ENCODE measurements at places on chromosomes 13 and 19.

DNA sequence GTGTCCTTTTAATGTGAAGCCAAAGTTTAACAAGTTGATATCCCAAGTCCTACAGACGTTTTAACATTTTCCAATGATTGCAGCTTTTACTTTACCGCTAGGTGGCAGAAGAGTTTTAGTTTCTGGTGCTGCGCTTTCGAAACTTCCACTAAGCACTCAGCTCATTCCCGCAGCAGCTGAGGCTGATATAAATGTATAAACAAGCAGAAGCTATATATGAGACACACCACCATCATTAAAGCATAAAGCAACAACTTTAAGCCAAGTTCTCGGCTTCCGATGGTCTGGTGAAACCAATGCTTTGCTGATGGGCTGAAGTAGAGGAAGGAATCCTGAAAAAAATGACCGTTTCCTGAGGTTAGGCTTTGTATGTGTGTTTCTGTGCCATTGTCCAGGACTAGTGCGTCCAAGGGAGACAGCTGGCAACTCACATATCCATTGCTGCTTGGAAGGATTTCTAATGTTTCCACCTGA is 753.9 kb downstream of the OLFM4 start:
- peak; percentile 62 for DNase-seq

GRCh38 chr19:42253245-42254088 is 1.5 kb downstream of the ERF start:
- DNase-seq: no peak

GRCh38 chr13:47251771-47252170 is 354.9 kb upstream of the HTR2A start:
- no peak for DNase-seq

DNA sequence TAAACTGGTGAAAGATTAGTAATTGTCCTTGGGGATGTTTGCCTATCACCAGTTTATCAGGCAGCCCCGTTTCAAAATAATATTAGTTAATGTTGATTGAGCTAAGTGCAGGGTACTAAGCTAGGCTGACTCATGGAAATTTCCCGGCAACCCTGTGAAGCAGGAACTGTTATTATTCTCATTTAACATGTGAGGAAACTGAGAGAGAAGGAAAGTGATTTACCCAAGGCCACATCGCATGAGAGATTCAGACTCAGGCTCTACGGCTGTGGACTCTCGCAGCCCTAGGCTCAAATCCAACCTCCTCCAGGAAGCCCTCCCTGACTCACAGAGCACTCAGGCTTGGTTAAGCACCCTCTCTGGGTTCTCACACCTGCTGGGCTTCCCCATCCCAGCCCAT is 19.7 kb downstream of the CLPTM1 start:
- no peak for DNase-seq

DNA sequence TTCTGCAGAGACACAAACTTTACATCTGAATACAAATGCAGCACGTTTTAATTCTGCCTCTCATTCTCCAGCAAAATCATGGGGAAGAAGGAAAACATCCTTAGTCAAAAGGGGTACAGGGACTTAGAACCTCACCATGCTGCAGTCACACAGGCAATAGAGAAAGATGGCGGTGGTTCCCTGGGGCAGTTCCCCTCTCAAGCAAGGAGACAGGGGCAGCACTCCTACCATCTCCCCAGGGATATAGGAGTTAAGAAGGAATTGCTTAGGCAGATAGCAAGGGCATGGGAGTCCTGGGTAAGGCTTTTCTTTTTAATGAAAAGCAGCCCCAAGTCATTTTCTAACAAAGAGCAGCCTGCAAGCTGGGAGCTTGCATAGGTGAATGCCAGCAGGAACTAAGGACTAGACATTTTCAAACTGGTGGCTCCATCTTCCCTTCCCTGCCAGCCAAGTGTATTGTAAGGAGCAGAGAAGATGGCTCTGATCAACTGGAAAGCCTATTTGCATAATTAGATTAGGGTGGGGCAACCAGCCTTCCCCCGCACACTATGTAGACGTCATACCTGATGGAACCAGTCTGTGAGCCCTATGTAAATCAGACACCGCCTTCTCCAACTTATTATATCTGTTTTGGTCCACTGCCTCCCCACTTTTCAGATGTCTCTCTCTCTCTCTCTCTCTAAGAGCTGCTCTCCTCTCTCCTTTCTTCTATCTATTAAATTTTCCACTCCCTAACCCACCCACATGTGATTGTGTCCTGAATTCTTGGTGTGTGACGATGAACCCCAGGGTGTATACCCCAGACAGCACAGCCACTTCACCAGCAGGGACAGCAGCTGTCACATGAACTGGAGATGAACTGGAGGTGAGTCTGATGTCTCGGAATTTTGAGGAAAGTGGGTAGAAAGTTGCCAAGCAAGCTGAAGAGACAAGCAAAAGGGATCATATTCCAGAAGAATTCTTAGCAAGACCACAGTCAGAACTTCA is 514.5 kb downstream of the IRS2 start:
- no peak for DNase-seq

GRCh38 chr19:41993612-41994483 is at the start of gene ATP1A3:
ATP1A3 (minus strand) TSS chr19:41994230; CDS start chr19:41994076, 154 bp downstream.
- DNase-seq: peak; percentile 81

GRCh38 chr13:21341637-21342422 is 117.3 kb downstream of the ZDHHC20 start:
- no peak for DNase-seq

GRCh38 chr19:30670562-30671366 is 298.6 kb downstream of the ZNF536 start:
- no peak for DNase-seq

DNA sequence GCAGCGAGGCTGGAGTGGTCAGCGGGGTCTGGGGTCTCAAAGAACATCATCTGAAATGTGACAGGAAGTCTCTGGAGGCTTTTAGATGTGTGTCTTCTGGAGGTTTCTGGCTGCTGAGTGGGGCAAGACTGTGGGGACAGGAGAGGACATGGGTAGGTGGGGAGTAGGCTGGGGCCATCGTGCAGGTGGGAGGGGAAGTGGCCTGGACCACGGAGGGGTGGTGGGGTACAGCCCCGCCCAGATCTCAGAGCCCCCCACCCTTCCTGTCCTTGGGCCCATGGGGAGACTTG is 6.2 kb downstream of the AP1M1 start:
- DNase-seq: no peak

DNA sequence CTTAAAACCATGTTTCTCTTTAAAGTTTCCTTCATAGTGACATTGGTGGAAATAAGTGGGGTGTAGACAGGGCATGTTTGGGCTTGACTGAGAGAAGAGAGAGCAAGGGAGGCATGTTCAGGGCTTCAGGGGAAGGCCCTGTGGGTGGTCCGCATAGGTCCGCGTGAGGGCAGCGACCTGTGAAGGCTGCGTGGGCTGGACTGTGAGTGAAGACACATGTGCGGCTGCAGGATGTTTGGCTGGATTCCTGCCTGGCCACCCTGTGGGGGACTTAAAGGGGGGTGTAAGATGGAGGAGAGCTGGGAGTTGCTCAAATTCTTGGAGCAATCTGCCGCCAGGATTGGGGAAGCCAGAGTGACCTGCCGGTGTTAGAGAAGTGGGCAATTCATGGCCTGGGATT is 23.8 kb upstream of the KLF12 start:
- DNase-seq: no peak

GRCh38 chr19:47421244-47421786 is 2.0 kb upstream of the MEIS3 start:
- no peak for DNase-seq

GRCh38 chr19:35013041-35013819 is 13.1 kb downstream of the GRAMD1A start:
- no peak for DNase-seq

GRCh38 chr19:17436094-17436873 is 12.2 kb downstream of the TMEM221 start:
- DNase-seq: no peak

DNA sequence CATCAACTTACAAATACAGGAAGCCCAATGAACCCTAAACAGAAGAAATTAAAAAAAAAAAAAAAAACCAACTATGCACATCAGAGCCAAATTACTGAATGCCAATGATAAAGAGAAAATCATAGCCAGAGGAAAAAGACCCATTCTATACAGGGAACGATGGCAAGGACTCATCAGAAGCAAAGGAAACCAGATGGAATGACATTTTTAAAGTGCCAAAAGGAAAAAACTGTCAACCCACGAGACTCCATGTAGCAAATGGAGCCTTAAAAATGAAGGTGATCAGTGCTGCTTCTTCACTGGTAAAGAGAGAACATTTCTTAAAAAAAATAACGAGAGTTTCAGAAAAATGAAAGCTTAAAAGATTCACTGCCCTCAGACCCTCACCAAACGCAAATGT is 18.3 kb downstream of the PCID2 start:
- DNase-seq: no peak

GRCh38 chr19:44808463-44809371 is at the start of gene BCAM:
BCAM (plus strand) TSS chr19:44809103; CDS start chr19:44809125, 22 bp downstream.
- DNase-seq: peak; percentile 55

DNA sequence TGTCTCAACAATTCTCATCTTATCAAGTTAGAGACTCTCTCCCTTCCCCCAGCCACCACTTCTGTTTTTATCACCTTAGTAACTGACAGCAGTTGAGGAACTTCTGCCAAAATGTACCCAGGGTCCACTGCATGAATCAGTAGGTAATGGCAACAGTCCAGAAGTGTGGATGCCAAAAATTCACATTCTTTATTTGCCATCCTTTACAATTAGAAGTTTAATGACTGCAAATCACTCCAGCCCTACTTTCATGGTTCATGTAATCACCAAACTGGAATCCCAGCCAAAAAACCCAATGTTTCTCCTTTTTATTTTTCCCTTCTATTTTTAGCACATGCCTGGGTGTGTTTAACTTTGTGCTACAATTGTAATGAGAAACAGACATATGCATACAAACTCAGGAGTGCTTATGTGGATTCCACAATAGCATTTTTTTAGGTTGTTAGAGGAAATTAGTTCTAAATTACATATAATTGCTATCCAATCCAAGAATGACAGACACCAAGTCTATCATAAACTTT is 243.5 kb downstream of the RGCC start:
- DNase-seq: peak; percentile 26
